Stimulated activated CD4-positive, alpha-beta T cell treated with anti-CD3 and anti-CD28 coated beads, Interleukin-1b, Interleukin-23, amount 100 ng/mL, for 1 hour (primary cell): ENCODE measurements at places on chromosomes 5 and 9.

- DNase-seq: no peak
Observed at GRCh38 chr5:115460472-115460871, 84.1 kb downstream of the FEM1C start.

DNA sequence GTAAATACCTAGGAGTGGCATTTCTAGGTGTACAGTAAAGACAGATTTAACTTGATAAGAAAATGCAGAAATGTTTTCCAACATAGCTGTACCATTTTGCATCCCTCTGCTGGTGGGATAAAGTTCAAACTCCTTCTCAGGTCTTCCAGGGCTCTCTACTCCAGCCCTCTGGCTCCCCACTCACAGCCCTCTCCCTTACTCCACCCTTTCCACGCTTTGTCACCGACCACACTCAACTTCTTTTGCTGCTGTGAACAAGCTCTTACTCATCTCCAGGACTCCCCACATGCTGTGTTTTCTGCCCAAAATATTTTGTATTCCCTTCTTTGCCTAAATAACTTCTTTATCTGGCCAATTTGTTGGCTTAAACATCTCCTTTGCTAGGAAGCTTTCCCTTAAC lies 90.6 kb upstream of the OSMR start:
- no peak for DNase-seq

DNA sequence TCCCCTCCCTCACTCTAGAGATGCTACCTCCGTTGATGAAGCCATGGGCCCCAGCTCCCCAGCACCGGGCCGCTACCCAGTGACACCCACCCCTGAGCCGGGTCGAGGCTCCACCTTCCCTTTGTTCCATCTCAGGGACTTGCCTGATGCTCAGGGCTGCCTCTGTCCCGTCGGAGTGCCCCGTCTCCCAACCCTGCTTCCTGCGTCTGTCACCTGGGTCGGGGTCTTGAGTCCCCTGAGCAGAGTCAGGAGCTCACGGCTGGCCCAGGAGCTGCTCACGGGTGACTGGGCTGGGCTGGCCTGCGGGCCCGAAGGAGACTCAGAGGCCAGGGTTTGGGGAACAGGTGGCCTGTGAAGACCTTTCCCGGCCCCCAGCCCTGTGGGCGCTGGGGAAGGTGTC lies 85.3 kb downstream of the KCNT1 start:
- no peak for DNase-seq

GRCh38 chr5:138369261-138369660 lies 16.8 kb downstream of the KDM3B start:
- DNase-seq: no peak

DNA sequence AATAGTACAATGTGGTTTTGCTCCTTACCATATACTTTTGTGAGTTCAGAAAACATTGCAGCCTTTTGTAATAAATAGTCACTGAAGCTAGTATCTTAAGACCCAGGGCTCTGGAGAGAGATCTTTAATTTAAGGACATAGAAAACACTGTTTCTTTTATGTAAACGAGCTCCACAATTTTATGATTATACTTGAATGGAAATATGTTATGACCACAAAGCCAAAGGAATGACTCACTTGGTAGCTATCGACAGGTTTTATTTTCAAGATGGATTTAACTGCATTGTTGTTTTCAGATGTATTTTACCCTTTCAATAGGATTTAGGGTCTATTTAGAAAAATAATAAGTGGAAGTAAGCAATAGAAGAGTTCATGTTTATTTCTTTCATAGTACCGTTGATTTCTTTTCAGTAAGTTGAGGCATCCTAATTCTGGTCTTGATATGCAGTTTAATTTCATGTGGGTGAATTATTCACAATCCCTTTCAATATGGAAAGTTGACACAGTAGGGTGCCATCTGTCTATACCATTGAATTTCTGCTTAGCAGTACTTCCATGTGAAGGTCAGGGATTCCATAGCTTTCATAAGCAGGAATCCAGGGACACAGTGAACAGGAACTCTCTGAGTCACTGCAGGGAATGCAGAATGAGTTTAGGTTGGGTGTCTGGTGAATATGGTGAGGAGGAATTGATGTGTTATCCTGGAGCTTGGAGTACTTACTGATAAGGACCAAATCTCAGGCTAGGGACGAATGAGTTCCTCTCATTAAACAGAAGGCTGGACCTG lies 157.6 kb downstream of the CD180 start:
- no peak for DNase-seq

DNA sequence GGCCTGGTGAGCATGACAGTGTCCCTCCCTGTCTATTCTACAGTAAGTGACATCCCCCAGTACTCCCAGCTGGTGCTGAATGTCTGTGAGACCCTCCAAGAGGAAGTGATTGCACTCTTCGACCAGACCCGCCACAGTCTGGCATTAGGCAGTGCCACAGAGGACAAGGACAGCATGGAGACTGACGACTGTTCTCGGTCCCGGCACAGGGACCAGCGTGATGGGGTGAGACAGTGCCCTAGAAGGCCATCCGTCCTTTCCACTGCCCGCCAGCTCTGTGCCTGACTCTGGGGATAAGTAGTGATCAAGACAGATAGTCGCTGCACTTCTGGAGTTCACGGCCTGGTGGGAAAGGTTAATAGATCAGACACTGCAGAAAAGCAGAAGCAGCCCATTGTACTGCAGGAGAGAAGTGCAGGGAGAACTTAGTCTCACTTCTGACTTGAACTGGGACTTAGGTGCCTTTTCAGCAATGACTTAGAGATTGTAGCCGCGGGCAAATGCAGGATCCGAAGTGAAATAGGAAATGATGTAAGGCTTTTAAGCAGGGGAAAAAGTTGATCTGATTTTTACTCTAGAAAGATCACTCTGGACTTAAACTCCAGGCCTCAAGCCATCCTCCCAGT lies 28.4 kb downstream of the SH3GLB2 start:
- DNase-seq: no peak

- no peak for DNase-seq
Observed at GRCh38 chr5:11266331-11266730, 505.3 kb upstream of the DAP start.

DNA sequence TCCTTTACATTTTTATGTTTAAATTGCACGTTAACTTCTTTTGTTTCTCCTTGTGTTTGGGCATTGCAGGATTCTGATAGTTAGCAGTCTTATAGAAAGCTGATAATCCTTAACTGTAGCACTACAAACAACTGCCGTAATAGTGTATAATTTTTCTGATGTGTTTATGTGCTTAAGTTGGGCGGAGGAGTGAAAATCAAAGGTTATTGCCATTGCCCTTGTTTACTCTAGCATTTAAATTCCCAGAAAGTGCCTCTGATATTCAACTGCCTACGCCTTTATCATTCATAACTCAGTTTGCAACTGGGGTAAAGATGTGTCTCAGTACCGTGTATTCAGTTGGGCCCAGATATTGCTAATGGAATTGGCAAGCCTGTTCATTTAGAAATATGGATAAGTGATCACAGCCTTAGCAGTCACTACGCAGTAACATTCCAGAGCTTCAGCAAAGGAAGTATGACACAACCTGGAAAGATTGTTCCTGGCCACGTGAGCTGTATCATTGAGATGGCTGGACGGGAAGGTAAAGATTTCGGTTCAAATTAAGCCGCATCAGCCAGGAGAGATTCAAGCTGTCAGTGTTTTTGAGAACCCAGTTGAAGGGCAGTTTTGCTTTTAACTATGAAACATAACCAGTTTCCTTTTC lies 28.1 kb upstream of the LRRTM2 start:
- DNase-seq: no peak

DNA sequence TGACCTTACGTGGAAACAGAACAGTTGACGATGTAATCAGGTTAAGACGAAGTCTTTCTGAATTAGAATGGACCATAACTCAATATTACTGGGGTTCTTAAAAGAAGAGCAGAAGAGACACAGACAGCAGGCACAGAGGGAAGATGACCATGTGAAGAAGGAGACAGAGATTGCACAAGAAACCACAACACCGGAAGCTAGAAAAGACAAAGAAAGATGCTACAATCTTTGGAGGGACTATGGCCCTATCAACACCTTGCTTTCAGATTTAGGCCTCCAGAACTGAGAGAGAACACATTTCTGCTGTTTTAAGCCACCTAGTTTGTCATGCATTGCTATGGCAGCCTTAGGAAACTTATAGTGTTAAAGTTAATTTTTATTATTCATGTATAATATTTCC lies 27.1 kb downstream of the CDH9 start:
- no peak for DNase-seq

DNA sequence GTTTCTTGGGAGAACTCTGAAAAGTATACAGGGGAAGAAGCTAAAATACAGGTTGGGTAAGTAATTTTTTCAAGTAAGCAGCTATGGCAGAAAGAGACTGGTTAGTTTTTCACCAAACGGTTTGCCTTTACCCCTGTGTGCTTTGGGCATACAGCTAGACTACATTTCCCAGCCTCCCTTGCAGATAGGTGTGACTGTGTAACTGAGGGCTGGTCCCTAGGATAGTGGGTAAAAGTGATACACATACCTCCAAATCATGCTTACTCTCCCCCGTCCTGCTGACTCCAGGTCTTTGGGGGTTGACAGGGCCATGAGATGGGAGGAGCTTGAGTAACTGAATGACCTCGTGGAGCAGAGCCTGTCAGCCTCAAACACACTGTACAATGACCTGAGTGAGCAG lies 208.6 kb upstream of the GDNF start:
- DNase-seq: no peak

- no peak for DNase-seq
Observed at GRCh38 chr9:93139365-93140182, 5.5 kb upstream of the NINJ1 start.

- DNase-seq: no peak
Observed at GRCh38 chr5:175235251-175235960, 208.6 kb downstream of the DRD1 start.

- no peak for DNase-seq
Observed at GRCh38 chr9:132387133-132387532, 19.5 kb downstream of the TTF1 start.

DNA sequence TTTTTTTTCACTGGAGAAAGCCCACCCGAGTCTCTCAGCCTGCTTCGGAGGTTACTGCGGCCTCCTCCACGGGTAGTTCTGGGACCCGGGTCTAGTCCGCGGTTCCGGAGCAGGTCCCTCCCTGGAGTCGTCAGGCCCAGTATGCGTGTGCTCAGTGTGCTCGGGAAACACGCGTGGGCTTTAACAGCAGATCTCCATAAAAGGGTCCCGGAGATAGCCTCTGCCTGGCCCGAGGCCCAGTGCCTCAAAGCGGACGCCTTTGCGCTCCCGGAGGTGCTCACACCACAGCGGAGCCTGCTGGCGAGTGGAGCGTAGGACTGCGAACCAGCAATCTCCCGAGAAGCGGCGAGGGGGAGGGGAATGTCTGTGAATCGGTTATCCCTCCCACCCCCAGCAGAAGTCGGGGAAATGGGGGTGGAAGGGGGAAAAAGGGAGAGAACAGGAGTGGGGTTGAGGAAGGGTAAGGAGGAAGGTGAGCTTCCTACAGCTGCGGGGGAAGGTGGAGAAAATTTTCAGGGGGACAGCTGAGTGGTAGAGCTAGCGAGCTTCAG lies 28.7 kb downstream of the CDKN2A start:
- DNase-seq: no peak

DNA sequence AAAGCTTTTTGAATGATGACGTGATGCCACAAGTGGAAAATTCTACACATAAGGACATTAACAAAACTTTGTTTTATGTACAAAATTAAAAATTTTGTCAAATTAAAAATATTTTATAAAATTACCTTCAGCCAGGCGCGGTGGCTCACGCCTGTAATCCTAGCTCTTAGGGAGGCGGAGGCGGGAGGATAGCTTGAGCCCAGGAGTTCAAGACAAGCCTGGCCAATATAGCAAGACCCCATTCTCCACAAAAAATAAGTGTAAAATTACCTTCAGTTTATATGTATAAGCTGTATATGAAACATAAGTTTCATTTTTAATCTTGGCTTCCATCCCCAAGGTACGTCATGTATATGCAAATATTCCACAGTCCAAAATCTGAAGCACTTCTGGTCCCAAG lies 40.9 kb downstream of the CDK7 start:
- no peak for DNase-seq

GRCh38 chr5:160655717-160656116 lies 196.3 kb downstream of the ATP10B start:
- no peak for DNase-seq

DNA sequence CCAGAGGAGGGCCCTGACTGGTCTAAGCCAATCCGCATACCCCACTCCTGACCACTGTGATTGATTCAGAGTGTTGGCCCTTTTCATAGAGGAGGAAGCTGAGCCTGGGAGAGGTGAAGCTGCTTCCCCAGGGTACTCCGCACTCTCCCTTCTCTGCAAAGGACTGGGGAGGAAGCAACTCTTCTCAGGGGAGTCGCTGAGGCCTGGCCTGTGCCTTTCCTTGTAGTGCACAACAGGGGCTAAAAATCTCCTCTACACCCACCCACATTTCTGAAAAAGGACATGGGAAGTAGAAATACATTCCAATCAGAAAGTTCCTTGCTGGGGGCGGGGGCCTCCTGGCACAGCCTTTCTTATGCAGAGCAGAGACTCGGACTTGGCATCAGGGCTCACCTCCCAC lies 22.2 kb downstream of the AK8 start:
- no peak for DNase-seq

GRCh38 chr5:81014348-81014747 lies 54.2 kb downstream of the RASGRF2 start:
- DNase-seq: no peak

GRCh38 chr5:149767281-149767550 lies 37.1 kb downstream of the PPARGC1B start:
- no peak for DNase-seq

DNA sequence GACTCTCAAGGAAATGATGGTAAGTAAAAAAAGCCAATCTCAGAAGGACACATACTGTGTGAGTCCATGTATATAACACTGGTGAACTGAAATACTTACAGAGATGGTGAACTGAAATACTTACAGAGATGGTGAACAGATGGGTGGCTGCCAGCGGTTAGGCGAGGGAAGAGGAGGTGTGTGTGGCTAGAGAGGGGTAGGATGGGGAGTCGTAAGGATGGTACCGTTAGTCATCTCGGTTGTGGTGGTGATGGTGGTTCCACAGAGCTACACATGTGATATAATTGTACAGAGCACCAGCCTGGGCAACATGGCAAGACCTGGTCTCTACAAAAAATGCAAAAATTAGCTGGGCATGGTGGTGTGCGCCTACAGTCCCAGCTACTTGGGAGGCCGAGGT lies 113.6 kb upstream of the RAPGEF1 start:
- no peak for DNase-seq

GRCh38 chr9:128081056-128081455 lies 13.0 kb downstream of the SLC25A25 start:
- DNase-seq: no peak
